ENCODE measurements at places on chromosomes 7 and 10.

DNA sequence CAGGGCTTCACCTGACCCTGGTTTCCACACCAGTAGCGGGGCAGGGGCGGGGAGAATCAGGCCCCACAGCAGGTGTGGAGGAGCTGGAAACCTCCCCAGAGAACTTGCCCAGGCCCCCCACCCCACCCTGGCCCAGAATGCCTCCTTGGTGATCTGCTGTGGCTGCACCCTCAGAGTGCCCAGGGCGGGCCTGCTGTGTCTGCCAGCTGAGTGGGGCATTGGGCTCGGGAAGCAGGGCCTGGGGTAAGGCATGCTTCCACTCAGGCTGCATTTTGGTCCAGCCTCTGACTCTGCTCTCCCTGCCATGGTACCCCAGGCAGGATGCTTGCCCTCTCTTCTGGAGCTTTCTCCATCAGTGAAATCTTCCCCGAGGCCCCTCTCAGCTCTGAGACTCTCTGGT lies 1.1 kb upstream of the CRHR2 start:
- DNase-seq: no peak

GRCh38 chr7:154412105-154412504 lies 359.9 kb downstream of the DPP6 start:
- DNase-seq: no peak

DNA sequence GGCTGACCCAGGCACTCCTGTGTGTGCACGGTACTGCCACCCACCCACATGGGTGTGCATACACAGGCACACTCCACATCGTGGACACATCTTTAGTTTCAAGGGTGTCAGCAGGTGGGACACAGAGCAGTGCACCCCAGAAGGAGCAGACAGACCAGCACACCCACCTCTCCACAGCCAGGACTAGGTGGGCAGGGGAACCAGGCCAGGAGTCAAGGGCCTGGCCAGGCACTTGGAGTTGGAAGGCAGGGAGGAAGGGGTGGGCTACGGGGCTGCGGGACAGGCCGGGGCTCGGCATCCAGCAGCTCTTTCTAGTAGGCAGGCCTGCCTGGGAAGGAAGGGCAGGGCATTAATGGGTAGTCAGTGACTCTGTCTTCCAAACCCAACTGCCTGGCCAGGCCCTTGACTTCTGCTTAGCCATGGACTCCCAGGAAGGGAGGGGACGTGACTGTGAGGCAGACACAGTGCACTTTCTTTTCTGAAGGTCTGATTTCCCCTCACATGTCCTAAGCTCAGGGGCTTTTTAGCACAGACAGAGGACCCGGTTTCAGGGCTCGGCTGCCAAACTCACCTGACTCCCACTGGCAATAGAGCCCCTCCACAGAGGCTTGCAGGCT lies 14.6 kb downstream of the RASGEF1A start:
- DNase-seq: no peak

GRCh38 chr10:113441220-113441619 lies 111.6 kb upstream of the HABP2 start:
- DNase-seq: no peak

GRCh38 chr7:42237811-42238541 lies 967 bp upstream of the GLI3 start:
- no peak for DNase-seq

- no peak for DNase-seq
Measured at GRCh38 chr10:129614341-129614740, 147.3 kb downstream of the MGMT start.

GRCh38 chr7:6718124-6718523 lies 11.4 kb upstream of the ZNF12 start:
- no peak for DNase-seq

GRCh38 chr10:17233286-17233991 lies 5.4 kb downstream of the VIM start:
- DNase-seq: no peak

- no peak for DNase-seq
Measured at GRCh38 chr10:77266242-77266641, 371.4 kb downstream of the KCNMA1 start.

- no peak for DNase-seq
Measured at GRCh38 chr10:132355297-132355696, 23.3 kb downstream of the LRRC27 start.

- no peak for DNase-seq
Measured at GRCh38 chr10:77664696-77665095, 27.1 kb upstream of the KCNMA1 start.

DNA sequence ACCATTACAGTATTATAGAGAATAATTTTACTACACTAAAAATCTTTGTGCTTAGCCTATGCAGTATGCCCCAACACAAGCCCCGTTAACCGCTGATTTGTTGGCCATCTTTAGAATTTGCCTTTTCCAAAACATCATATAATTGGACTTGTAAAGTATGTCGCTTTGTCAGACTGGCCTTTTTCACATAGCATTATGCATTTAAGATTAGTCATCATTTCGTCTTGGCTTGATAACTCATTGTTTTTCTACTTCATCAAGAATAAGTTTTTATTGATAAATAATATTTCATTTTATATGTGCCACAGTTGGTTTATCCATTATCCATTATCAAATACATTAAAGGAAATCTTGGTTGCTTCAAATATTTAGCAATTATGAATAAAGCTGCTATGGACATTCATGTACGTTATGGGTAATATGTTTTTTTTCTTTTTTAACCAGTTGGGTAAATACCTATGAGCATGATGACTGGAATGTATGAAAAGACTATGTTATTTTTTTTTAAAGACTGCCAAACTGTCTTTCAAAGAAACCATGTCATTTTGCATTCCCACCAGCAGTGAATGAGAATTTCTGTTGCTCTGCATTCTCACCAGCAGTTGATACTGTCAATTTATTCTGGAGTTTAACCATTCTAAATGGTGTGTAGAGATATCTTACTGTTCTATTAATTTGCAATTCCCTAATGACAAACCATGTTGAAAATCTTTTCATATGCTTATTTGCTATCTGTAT lies 273.1 kb upstream of the KCND2 start:
- no peak for DNase-seq

DNA sequence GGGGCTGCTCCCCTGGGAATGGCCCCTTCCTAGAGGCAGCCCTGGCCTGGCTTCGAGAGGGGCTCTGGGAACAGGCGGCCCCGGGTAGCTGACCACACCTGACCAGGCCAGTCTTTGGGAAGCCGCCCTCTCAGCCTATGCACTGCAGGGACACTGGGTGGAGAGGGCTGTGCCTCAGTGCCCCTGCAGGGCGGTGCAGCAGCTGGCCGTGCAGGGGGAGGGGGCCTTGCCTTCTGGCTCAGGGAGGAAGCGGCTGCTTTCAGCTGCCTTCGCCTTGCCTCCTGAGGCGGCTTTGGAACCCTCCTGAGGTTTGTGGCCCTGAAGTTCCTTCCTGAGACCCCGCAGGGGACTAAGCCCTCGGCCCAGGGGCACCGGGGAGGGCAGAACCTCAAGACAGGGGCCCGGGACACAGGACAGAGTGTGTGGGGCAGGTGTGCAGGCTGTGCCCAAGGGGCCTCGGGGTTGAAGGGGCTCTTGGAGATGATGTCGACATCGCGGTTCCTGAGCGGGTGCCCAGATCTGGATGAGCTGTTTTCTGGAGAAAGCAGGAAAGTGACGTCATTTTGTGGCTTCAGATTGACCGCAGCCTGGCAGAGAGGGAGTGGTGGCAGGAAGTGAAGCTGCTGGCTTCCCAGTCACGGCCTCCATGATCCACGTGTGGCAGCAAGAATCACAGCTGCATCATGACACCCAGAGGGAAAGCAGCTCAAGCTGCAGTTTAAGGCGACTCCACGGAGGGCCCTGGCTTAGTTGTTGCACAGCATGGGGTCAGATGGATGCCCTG lies 17.7 kb downstream of the ADAM8 start:
- DNase-seq: no peak

GRCh38 chr10:79084012-79084971 lies 15.5 kb downstream of the ZMIZ1 start:
- DNase-seq: peak; percentile 19

DNA sequence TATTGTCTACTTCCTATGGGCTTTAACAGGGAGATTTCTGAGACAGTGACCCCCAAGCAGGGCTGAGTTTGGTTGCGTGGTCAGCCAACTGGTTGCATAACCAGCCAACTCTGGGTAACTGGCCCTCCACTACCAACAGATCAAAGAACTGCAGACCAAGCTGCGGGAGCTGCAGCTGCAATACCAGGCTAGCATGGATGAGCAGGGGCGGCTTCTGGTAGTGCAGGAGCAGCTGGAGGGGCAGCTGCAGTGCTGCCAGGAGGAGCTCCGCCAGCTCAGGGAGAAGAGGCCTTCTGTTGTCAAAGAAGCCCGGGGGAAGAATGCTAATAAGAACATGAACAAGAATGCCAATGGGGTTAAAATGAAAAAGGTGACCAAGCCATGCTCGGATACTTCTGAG lies 15.7 kb upstream of the FLNC start:
- DNase-seq: no peak

- no peak for DNase-seq
Measured at GRCh38 chr7:100588438-100588837, 2.3 kb downstream of the FBXO24 start.

GRCh38 chr7:22108151-22108845 lies 162.6 kb upstream of the CDCA7L start:
- DNase-seq: no peak

DNA sequence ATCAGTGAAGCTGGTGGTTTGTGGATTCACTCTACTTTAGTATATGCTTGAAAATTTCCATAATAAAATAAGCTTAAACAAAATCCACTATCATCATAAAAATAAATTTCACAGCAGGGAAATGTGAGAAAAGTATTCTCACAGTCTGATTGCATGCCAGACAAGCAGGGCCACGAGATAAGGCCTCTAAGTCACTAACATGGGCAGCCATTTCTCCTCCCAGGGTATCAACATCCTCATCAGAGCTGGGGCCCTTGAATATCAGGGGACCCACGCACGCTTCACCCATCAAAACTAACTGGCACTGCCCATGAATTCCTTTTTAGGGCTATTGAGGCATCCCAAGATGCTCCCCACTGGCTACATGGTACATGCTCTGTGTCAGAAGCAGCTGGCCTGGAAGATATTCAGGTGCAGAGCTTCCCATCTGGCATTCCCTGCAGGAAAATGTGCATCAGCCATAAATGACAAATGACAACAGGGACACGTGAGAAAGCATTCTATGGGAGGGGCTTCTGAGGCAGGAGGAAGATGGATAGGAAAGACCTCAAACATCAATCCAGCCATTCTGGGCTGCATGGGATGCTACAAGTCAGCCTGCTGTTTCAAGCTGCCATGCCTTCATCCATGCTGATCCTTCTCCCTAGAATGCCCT lies 17.4 kb downstream of the CCDC6 start:
- DNase-seq: no peak

DNA sequence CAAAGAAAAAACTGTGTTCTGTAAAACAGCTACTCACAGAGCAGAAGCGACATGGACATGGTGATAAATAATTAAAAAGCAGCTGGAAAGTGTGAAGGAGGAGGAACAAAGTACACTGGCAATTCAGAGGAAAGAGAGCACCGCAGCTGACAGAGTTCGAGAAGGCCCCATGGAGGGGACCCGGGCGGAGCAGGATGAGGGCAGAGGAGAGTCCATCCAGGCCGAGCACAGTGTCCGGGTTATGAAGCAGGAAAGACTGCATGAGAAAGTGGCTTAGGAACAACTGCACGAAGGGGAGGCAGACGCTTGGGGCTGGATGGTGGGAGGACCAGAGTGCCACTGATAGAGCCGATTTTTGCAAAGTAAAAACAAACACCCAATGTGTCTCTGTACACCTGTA lies 185.5 kb downstream of the ZMYND11 start:
- no peak for DNase-seq

GRCh38 chr10:29314726-29315125 lies 25.9 kb downstream of the LYZL1 start:
- DNase-seq: no peak

DNA sequence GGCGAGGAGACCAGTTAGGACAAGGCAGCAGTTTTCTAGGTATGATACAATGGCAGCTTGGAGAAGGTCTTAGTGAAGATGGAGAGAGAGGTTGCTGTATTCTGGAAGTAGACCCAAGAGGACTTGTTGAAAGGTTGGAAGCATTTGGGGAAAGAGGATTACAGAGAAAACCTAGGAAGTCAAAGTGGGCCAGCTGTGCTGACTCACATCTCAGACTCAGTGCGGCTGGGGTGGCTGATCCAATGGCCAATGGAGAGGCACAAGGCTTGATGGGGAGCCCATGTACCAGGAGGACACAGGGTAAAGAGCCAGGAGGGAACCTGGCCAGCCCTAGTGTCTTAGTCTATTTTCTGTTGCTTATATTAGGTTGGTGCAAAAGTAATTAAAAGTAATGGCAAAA lies 194.5 kb upstream of the GALNT17 start:
- DNase-seq: no peak

DNA sequence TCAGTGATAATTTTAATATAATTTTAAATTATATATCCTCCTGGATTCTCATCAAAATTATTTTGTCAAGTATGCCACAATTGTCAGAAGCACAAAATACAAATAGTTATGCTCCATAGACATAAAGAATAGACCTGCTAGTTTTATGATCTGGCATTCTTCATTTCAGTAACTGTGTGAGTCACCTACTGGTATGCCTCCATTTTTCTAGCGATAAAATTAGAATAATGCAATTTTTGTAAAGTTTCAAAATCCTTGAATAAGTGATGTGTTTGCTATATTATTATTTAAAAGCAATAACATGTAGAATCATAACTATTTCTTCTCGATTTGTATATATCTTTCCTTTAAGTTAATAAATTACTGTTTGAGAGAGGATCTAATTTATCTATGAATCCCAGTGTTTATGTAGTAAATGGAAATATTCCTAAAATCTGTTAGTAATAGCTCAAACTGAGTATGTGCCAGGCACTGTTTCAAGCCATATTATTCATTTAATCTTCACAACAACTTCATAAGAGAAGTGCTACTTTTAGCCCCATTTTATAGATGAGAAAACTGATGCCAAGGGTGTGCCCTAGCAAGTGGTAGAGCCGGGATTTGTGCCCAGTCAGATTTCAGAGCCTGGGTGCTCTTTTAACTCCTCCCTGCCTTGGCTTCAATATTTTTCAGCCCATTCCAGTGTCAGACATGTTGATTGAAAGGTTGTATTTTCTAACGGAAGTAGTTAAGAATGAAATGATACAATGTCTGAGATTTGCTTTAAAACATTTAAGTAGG lies 38.4 kb downstream of the NET1 start:
- no peak for DNase-seq

DNA sequence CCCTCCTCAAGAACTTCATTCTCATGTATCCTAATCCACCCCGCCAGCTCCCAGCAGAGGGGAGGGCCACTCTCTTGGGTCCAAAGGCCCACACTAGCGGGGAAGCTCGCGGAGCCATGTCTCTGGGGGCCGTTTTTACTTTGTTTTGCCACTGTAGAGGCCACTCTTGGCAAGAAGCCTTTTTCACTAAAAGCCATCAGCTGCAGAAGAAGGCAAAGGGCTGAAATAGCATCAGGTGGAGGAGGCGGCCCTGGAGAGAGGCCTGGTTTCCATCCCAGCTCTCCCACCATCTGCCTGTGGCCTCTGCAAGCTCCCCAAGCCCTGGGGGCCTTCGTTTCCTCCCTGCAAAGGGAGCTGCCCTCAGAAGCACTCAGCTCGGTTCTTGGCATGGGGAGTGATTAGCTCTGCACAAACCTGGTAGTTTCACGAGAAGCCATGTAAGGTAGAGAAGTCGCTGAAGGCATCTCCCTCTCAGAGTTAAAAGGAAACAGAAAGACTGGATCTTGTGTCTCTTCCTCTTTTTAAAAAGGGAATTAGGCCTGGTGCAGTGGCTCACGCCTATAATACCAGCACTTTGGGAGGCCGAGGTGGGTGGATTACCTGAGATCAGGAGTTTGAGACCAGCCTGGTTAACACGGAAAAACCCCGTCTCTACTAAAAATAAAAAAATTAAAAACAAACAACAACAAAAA lies 70.3 kb downstream of the PARP12 start:
- no peak for DNase-seq
